ENCODE measurements at places on chromosomes 3 and 15.
A peak's percentile ranks its signal among the peaks of the same experiment; 100 is the strongest.

DNA sequence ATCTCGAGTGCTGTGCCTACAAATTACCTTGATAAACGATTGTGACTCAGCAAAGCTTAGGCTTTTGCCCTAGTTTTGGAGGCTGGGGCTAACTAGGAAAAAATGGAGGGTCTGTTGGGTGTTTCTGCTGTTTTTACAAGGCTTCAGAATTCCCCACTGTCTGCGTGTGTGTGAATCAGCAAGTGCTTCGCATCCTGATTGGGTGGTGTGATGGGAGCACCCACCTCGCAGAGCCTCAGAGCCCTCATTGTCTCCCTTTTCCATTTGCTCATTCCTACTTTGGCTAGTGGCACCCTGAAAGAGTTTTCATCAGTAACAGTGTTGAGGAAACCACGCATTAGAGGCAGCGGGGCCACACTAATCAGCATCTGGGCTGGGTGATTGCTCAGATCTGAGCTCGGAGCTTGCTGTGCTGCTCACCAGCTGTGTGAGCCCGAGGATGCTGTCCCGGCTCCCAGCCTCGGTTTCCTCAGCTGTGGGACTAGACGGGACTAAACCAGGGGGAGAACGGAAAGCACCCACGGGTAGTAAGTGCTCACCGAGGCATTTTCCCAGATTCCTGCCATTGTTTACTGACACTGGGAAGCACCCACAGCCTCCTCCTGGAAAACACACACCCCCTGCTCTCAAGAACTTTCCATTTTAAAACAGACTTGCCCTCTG lies 40.6 kb downstream of the GOLGA8S start:
- no peak for DNase-seq

GRCh38 chr3:14508966-14509795 lies 31.0 kb downstream of the GRIP2 start:
- DNase-seq = peak; percentile 38

DNA sequence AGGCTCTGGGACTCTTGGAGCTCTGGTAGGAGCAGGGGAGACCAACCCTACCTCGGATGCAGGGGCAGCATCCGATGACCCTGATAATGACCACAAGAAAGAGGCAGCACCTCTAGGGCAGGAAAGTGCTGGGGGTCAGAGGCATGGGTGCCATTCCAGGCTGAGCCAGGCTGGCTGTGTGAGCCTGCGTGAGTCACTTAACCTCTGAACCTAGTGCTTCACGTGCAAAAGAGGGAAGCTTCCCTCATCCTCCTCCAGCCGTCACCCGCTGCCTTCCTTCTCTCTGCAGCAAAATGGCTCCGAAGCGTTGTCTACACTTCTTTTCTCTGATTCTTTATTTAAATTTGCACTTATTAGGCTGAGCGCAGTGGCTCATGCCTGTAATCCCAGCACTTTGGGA lies 35.5 kb downstream of the ZDHHC19 start:
- DNase-seq = no peak

DNA sequence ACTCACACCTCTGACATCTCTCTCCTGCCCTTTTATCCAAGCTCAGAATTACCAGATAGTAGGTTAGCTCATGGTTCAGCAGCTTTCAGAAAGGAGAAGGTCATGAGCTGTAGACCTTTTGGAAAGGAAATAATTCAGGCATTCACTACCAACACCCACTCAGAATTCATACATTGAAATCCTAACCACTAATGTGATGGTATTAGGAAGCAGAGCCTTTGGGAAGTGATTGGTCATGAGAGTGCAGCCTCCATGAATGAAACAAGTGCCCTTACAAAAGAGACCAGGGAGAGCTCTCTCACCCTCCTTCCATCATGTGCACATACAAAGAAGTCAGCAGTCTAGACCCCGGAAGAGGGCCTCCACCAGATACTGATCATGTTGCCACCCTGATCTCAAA lies 315.8 kb upstream of the CCDC54 start:
- no peak for DNase-seq

- no peak for DNase-seq
Measured at GRCh38 chr3:3281024-3281423, 101.5 kb upstream of the CRBN start.

- no peak for DNase-seq
Measured at GRCh38 chr3:124582196-124582595, 148.1 kb upstream of the UMPS start.

DNA sequence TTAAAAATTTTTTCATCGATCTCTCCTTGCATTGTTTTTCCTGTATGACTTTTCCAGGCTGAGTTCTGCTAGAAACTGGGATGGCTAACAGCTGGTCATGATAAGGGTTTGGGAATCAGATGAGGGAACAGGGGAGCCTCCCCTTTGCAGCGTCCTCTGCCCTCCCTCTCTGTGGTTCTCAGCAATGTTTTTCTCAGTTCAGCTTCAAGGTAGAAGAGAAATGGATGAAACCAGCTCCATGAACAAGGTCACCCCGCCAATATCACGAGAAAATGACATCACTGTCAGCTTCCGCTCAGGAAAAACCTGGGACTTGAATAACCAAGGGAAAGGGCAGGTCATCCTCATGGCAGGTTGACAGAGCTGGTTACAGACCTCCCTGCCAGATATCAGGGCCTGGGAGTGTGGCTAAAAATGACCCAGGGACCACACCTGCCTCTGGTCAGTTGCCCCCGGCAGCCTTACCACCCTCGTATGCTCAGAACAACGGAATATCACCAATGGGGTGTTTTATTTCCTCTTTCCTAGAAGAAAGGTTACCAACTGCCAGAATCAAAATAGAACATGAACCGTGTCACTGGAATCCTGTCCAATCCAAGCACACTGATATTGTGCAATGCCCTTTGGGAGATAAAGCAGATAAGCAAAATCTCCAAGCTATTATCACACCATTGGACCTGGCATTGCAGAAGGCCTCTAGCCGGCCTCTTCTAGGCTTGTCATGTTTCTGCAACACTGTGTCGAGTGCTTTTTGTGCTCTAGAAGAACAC lies 26.1 kb downstream of the LSM3 start:
- no peak for DNase-seq

DNA sequence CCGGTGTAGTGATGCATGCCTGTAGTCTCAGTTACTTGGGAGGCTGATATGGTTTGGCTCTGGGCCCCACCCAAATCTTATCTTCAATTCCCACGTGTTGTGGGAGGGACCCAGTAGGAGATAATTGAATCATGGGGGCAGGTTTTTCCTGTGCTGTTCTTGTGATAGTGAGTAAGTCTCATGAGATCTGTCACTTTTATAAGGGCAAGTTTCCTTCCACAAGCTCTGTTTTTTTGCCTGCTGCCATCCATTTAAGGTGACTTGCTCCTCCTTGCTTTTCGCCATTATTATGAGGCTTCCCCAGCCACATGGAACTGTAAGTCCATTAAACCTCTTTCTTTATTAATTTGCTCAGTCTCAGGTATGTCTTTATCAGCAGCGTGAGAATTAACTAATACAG lies 566.7 kb upstream of the NECTIN3 start:
- no peak for DNase-seq

DNA sequence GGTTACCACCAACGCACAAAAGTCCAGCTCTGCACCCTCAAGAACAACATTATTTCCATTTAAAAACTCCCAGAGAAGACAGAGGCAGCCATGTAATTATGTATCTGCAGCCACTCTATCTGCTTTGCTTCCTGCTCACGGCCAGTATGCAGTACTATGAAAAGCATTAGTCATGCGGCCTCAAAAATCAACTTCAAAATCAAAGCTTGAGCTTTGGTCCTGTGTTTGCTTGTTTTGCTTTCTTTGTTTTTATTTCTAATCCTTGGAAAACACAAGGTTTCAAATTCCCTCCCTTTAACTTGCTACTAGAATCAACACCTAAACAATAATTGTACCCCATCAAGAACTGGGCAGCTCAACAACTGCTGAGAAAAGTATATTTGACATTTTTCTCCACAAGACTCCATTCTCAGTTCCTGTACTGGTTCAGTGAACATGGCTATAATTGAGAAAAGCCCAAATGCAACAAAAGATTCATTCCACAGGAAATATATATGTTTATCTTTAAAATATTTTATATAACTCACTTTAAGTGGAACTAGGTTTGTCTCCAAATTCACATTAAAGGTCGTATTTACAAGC lies 37.6 kb downstream of the GBE1 start:
- no peak for DNase-seq

DNA sequence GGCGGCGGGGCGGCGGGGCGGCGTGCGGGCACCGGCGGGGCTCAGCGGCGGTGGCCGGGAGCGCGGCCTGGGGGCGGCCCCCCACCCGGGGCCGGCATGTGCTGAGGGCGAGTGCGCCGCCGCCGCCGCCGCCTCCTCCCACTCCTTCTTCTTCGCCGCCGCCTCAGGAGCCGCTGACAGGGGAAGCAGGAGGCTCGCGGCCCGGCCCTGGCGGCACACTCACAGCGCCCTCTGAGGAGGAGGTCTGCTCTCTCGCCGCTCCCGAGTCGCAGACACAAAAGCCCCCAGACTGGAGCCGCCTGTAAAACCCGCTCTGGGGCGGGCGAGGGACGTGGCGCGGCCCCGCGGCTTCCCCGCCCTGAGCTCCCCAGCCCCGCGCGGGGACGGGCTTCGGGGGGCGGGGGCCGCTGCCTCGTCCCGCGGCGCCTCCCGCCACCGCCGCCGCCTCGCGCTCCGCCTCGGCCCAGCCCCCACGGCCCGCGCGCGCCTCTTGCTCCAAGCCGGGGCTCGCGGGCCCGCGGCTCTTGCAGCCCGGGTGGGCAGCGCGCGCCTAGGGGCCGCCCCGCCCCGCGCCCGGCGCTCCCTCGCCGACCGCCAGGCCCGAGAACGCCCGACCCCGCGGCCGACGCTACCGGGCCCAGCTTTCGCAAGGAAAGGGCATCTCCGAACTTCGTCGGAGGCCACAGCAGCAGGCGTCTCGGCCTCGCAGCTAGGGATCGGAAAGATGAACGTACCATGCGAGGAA lies at the start of gene PYGO1:
PYGO1 (minus strand) TSS at position 276 of the 745 bp plus-strand sequence. CDS start 462 bp downstream, outside the sequence.
- DNase-seq = peak; percentile 33

- DNase-seq = no peak
Measured at GRCh38 chr3:5699811-5700210, 512.3 kb downstream of the EDEM1 start.

DNA sequence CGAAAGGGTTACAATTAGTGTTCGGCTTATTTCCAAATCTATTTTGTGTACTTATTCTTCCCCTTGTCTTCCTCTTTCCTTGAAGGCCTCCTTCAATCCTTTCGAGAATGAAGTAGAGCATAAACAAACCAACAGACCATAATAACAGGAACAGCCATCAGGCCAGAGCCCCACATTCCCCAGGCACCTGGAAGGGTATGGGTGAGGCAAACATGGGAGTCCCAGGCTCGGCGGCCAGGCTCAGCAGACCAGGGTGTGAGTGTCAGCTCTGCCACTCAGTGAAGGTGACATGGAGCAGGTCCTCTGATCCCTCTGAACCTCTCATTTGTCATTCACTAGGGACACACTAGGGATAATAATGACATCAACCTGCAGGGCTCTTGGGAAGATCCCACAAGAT lies 13.8 kb downstream of the ALS2CL start:
- no peak for DNase-seq

- DNase-seq = no peak
Measured at GRCh38 chr15:99486371-99487336, 79.1 kb upstream of the MEF2A start.

GRCh38 chr3:24048843-24049242 lies 103.8 kb downstream of the NR1D2 start:
- DNase-seq = no peak

- DNase-seq = no peak
Measured at GRCh38 chr15:99436542-99437314, 129.1 kb upstream of the MEF2A start.

DNA sequence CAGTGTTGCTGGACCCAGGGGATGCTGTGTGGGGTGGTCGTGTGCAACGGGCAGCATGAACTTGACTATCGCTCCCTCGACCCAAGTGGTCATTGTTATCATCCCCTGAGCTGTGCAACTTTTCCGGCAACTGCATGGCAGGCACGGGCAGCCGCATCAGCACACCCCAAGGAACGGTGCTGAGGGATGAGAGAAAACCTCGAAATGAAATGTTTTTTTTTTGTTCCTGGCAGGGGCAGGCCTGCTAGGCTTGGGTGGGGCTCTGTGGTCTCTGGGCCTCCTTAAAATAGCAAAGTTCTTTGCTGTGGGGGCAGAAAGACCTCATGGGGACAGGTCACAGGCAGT lies 51.4 kb downstream of the CORO2B start:
- DNase-seq = no peak

DNA sequence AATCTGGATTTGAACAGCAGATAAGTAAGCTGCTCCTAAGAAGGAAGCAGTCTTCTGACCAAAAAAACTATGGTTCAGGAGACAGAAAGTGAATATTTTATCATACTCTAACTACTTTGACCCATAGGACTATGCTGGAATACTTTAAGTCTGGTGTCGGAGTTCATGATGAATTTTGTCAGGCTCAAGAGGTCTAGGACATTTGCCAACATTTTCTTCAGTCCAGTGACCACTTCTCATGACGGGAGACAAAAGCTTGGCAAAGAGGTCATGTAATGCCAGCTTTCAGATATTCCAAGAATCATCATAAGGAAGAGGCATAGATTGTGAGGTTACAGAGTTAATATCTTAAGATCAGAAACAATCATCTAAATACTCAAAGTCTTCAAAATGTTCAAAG lies 20.5 kb upstream of the DCBLD2 start:
- no peak for DNase-seq

GRCh38 chr15:27238209-27238608 lies 267.2 kb downstream of the GABRG3 start:
- no peak for DNase-seq

- no peak for DNase-seq
Measured at GRCh38 chr15:78739206-78739605, 72.1 kb downstream of the ADAMTS7 start.

GRCh38 chr3:127690823-127691452 lies 18.2 kb downstream of the ABTB1 start:
- DNase-seq = no peak

- DNase-seq = no peak
Measured at GRCh38 chr3:141452045-141452444, 34.8 kb upstream of the RASA2 start.

- DNase-seq = no peak
Measured at GRCh38 chr3:23004971-23005370, 198.2 kb upstream of the UBE2E2 start.

DNA sequence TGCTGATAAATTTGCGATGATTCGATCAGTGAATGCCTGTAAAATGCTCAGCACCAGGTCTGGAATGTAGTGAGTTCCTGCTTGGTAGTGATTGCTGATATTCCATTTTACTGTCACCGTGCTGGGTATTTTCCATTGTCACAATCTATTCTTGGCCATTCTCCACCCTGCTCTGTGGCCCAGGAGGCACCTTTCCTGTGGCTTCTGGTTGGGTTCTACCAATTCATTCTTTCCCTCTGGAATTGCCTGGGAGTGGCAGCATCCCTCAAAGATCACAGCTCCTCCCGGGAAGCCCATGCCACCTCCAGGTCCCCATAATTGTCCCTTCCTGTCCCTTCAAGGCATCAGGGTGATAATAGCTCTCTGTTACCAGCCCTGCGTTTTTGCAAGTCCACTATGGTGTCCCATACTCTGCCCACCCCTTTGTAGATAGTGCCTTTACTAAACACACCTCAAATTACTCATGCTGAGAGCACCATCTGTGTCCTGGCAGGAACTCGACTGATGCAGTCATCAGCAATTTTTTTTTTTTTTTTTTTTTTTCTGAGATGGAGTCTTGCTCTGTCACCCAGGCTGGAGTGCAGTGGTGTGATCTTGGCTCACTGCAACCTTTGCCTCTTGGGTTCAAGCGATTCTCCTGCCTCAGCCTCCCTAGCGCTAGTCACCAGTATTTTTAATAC lies 177.8 kb upstream of the PROK2 start:
- DNase-seq = no peak
